Left lung (tissue), 14 donors: ENCODE measurements at places on chromosomes 11 and 22. TPM values are rescaled to one million over a fixed set of nuclear protein-coding genes. Genes with fewer than 3 reads are reported as not detected.

GRCh38 chr22:23913306-23913660 is 19.1 kb downstream of the MIF start:
- DNase-seq = no peak

DNA sequence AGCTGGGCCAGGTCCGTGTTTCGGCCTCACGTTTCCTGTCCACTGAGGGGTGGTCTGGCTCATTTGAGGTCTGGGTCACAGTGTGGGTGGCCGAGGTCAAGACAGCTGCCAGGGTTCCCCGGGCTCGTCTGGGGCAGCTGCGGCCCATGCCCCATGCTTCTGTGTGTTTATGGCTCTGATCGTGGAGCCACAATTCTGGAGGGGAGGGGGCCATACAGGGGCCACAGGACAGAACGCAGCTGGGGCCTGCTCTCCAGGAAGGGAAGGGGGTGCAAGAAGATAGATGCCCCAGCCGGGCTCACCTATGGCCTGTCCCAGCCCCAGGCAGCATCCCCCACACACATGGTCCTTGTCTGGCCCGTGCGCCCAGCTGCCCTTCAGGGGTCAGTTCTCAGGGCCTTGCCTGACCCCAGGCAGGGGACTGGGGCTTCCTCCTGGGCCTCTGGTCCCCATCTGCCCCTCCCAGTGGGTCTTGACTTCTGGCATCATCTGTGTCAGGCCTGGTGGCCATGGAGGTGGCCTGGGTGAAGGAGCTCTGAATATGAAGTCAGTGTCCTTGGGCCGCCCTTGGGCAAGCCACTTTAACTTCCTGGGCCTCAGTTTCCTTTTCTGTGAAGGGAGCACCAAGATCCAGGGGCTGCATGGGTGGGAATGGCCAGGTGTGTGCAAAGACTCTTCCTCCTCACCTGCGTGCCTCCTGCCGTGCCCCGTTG is 8.4 kb downstream of the TSPAN32 start:
- no peak for DNase-seq

DNA sequence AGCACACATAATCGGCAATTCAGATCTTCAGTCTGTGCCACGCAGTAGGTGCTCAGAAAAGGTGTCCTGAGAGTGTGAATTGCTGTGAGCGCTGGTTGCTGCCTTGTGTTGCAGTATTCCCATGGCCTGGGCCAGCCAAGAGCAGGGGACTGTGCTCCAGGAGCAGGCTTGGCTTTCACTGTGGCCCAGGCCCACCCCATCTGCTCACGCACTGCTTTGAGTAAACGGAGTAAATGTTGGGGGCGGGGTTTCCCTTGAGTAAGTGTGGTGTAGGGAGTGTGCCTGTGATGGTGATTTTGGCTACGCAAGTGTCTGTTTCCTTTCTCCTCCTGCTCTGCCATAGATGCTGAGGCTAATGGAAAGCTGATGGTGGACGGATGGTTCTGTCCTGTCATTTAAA is 2.3 kb downstream of the CTTN start:
- no peak for DNase-seq

DNA sequence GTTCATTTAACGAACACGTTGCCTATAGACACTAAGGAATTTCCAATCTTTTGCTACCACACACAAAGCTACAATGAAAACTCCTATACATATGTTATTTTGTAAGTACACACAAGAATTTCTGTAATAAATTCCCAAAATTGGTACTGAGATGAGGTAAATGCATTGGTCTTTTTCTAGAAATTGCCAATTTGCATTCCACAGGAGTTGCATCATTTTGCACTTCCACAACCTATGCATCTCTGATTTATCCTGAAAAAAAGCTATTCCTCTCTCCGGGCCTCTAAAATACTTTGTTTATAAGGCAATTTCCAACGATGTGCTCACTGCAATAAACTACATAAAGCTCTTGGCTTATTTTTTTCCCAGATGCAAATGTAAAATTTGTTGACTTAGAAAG is 24.9 kb downstream of the IMMP1L start:
- DNase-seq = no peak

DNA sequence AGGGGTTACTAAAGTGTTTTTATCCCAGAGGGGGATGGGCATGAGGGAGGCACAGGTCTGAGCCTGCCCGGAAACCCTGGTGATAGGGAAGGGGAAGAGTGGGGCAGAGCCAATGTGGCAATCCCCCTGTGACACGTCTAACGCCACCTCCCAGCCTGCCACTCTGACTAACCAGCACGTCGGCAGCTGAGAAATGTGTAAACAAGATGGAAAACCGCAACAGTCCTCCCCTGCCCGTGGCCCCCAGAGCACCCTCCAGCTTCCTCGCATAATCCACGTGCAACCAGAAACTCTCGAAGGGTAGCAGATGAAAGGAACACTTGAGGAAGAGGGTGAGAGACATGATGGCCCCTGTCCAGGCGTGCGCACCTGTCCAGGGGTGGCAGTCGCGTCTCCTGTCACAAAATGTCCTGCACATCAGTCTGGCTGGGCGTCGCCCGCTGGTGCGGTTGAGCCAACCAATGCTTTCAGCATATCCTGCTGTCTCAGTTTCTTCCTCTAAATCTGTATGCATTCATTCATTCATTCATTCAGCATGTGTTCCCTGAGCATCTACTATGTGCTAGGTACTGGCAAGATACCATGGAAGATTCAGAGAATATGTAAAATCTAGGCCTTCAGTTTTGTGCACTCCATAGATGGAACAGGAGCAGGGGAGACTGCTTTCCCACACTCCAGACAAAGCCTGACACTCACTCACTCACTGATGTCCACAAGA is 4.5 kb downstream of the TMPRSS4 start:
- DNase-seq = peak; percentile 30

- no peak for DNase-seq
Observed at GRCh38 chr11:134564472-134565200, 152.6 kb upstream of the B3GAT1 start.

GRCh38 chr22:31291481-31292235 is 630 bp downstream of the PIK3IP1 start:
- DNase-seq = peak; percentile 20

- DNase-seq = no peak
Observed at GRCh38 chr22:44389181-44389580, 76.4 kb upstream of the SHISAL1 start.

DNA sequence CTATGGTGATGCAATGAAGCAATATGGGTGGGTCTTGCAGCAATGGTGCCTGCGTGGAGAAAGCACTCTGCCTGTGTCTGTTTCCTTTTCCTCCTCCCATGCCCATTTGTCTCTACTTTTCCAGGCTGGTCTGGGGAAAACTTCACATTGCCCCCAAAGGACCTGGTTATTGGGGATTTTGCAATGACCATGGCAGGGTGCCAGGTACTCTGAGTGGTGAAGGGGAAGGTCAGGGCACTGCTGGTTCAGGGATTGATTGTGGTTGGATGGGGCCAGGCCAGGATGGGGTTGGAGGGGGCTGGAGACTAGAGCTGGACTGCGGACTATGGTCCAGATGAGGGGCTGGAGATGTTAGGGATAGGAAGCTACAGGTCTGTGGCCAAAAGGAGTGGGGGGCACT is 92.1 kb downstream of the INSC start:
- no peak for DNase-seq

DNA sequence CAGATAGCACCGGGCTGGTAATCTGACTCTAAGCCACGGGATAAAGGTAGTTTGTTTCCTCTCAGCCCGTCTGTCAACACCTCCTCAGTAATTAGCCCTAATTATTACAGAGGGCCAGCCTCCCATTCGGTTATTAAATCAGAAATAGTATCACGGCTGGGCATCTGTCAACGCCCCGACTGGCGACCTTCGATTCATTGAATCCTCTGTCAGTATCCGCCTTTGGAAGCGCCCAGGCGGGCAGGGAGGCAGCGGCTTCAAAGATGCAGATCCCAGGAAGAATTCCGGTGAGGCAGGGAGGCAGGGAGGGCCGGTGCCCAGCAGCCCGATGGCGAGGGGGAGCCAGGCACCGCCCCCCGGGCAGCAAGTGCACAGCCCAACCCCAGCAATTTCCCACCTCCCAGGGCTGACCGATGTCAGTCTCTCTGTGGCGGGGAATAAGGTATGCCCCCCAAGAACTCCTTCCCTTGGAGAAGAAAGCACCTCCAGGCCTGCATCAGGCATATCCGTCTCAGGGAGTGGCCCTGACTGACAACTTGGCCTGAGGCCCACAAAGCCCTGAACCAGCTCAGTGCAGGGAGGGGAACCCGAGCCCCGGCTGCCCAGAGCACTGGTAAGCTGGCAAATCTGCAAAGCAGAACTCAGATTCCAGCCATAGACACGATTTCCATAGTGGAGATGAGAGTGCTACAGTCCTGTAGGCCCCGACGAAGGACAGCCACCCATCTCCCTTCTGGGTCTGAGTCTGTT is 11.4 kb downstream of the GNB1L start:
- no peak for DNase-seq

- DNase-seq = no peak
Observed at GRCh38 chr11:111445586-111445985, 66.5 kb upstream of the POU2AF1 start.

DNA sequence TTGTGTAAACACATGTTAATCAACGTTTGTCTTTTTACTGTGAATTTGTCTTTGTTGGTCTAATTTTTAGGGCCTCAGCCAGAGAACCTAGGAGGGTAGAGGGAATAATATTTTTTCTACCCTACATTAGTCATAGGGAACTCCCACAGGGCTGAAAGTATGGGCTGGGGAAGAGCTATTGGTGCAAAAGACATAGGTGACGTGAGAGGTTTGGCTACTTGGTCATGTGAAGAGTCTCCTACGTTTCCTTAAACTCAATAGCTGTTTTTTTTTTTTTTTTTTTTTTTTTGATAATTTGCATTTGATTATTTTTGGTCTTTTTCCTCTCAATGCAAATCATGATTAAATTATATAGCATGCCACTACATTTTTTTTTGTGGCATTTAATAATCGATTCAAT is 15.9 kb upstream of the MMP7 start:
- DNase-seq = no peak

DNA sequence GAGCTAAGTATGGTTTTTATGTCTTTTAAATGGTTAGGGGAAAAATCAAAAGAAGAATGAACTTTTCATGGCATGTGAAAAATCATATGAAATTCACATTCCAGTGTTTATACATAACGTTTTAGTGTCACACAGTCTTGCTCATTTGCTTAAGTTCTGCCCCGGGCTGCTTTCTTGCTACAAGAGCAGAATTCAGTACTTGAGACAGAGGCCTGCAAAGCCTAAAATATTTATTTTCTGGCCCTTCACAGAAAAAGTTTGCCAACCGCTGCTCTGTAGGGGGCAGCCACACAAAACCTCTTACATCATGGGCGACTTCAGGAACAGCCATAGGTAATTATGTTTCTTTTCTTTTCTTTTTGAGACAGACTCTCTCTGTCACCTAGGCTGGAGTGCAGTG is 1.0 kb upstream of the ATG2A start:
- no peak for DNase-seq

DNA sequence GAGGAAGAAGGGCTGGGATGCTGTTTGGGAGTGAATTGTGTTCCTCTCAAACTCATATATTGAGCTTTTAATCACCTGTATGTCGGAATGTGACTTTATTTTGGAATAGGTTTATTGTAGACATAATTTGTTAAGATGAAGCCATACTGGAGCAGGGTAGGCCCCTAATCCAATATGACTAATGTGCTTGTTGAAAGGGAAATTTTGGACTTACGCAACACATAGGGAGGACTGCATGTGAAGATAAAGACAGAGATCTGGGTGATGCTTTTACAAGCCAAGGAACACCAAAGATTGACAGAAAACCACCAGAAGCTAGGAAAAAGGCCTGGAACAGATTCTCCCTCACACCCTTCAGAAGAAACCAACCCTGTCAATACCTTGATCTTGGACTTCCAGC is 43.2 kb upstream of the OVCH2 start:
- no peak for DNase-seq

DNA sequence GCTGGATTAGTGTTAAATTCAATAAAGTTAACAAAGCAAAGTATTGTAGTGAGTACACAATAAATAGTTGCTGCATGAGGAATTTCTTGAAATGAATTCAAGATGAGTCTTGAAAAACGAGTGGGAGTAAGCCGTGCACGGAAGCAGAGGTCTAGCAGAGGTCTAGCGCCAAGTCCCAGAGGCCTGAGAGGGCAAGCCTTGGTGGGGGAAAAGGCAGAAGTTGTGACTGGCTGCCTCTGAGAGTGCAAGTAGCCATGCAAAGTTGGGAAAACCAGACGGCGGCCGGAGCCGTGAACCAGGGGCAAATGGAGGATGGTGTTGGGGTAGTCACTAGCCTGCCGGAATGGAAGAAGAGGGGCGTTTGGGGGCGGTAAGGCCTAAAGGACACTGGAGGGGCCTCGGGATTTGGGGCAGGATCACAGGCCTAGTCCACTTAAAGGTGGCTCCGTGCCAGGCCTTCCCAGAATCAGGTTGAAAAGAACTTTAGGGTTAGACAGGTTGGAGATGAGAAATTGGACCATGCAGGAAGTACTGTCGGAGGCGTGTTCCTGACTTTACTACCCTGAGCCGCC is 379 bp upstream of the SLC3A2 start:
- DNase-seq = peak; percentile 44

DNA sequence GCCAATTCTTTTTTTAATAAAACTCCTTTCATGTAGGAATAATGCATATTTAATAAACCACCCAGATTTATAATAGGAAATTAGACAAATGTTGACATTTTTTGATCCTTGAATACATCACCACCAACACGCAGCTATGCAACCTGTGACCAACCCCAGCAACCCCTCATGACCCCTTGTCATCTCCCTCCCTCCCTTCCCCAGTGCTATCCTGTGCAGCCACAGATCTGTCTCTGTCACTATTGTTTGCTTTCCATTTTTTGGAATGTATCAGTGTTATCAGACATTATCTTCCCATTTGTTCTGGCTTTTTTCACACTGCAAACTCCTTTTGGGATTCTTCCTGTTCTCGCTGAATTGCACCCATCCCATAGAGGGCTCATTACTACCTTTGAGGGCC is 114.1 kb downstream of the VPREB1 start:
- DNase-seq = no peak

Gene FOSL1
- total RNA-seq = 3.4 TPM

Gene TSPAN32
- 6.2 TPM for total RNA-seq

Gene RAG1
- total RNA-seq = 1.4 TPM

Gene OR4C5
- not detected for total RNA-seq

Gene OR52B2
- total RNA-seq = 0.34 TPM

Gene ACR
- 1.4 TPM for total RNA-seq

Gene CARS1
- total RNA-seq = 39.3 TPM

Gene CLMP
- total RNA-seq = 22.5 TPM

Gene SCUBE1
- 4.6 TPM for total RNA-seq

Gene GP1BB
- total RNA-seq = not detected

Gene AP1B1
- total RNA-seq = 99.1 TPM

Gene AGBL2
- total RNA-seq = 2.1 TPM
